ENCODE measurements at places on chromosomes 5 and 9.

DNA sequence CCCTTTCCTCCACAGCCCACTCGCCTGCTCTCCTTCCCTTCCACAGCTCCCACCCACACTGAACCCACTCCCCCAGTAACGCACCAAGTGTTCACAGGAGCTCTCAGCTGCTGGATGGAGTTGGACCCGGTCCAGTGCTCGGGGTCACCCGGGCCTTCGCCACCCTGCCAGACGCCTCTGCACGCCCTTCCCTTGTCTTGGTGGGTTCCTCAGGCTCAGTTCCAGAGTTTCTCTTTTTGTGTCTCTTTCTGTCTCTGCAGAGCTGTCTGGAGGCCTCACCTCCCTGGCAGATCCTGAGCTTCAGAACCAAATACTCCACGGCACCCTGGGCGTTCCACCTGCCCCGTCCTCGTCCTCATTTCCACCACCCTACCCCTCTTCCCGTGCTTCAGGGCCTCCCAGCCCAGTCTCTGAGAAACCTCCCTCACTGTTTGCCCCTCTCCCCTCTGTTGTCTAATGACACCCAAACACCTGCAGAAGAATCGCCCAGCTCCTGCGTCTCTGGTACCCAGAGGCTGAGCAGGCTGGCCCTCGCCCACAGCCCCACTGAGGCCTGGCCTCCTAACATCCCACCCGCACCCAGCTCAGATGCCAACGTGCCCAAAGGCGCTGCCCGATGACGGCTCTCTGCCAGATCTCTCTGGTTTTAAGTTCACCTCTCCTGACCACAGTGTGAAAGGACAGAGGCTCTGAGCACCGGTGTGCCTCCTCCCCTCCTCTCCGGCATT lies 74.3 kb downstream of the COL23A1 start:
- DNase-seq = no peak

DNA sequence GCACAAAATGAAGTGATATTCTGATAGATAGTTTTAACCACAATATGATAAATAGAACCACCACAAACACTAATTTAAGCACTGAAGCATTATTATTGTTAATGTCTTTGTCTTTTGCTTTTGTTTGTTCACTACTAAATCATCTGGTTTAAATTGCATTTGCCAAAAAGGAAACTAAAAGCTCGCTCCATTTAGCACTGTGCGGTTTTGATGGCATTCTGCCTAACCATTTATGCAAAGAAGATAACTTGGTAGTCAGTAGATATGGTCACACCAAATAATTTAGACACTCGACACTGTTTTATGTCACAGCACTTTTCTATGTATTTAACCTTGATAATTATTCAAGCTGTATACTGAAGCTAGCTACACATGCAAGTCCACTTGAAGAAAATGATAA lies 849.8 kb upstream of the CDH6 start:
- no peak for DNase-seq

DNA sequence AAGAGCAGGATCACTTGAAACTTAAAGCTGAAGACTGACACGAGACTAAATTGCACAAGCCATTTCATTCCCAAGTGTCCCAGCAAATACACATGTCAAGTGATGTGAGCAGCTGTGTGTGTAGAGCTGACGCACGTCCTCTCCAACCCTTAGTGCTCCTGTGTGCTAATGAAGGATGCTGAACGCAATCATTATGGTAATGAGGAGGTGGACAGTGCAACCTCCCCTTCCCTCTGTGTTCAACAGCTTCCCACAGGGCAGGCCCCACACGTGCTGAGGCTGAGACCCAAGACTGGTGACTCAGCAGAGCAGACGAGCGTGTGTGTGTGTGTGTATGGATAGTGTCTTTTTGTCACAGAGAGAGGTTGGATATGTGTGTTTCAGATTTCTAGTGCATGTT lies 702.1 kb downstream of the SEMA5A start:
- no peak for DNase-seq

- DNase-seq = no peak
These were observed 51.8 kb upstream of the CTNNAL1 start for GRCh38 chr9:109064963-109065702.

DNA sequence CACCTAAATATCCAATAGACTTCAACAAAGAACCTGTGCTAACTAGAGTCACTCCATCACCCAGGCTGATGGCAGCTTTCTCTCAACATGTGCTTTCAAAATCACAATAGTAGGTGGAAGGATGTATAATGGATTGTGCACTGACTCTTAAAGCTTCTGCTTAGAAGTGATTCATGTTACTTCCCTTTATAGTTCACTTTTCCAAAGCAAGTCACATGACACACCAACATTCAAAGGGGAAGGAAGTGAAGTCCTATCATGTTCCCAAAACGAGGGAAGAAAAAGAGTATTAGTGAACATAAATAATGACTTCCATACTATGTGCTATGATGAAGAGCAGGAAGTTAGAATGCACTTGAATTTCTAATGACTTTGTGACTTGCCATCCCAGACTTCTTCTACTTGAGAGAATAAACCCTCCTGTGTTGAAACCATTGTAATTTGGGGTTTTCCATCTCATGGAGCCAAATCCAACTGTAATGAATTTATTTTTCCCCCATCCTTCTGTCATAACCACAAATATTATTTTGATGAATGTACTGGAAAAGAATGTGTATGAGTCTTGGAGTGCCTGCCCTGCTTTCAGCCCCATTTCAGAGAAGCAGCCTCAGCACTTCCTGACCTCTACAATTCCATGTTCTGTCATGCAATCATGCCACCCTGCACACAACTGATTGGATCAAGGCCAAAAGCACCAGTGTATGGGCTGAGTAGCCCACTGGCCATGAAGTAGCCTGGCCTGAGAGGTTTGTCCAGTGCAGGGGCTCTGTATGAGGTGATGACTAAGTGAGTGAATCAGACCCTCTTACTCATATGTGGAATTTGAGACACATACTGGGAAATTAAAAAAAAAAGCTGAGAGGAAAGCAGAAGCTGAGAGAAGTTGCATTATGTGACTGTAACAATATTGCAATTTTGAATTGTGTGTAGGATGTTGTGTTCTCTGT lies 525.9 kb upstream of the CLINT1 start:
- no peak for DNase-seq

DNA sequence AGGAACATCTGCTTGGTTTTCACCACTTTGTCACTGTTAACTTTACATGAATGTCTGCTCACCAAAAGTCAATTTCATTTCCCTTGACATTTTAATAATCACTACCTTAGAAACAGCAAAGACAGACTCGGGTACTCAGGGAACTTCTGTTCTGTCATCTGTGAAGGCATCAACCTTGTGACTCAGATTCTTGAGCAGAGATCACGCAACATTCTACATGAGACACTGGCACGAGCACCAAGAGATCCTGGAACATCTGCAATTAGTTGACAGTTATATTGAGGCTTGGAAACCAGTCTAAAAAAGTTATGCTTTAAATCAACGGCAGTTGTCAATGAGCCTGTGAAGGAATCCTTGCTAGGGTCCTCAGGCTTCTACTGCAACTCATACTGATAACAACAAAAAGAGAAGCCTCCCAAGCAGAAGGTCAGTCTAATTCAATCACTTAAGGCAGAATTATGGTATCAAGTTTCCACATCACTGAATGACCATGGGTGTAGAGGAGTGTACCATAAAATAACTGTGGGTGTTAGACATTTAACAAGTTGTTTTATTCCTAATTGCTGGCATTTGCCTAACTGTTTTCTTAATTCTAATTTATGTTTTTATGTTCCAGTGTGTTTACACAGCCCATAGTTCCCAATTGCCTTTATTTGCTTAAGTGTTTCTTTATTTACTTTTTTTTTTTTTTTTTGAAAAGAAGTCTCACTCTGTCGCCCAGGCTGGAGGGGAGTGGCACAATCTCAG lies 3.3 kb upstream of the PBX3 start:
- no peak for DNase-seq
